Panc1 (cell line): ENCODE measurements at places on chromosomes 6 and 20.
A peak's percentile ranks its signal among the peaks of the same experiment; 100 is the strongest.

DNA sequence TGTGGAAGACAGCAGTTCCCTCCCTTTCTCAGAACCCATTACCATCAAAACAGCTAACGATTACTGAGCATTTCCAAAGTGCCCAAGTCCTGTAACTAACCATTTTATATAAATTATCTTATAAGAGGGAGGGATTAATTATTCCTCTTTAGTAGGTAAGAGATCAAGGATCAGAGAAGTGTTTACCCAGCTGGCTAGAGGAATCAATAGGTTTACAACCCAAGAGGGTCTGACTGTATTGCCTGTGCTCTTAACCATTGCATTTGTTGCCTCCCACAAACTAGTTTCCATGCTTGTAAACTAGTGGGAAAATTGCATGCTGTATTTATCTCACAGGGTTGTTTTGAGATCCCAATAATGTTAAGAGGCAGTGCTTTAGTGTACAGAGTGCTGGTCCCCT, 3.7 kb upstream of the DBNDD2 start:
- no peak overlapping the region for H3K4me3 ChIP-seq
- H3K4me1 ChIP-seq, result no peaks in the 10 kb centered on the region; the same call in 1 of the 2 replicates
- peaks cover 2% of the 10 kb centered on the region; the same call in 1 of the 2 replicates for H3K36me3 ChIP-seq
- no peak for DNase-seq
- no peaks in the 10 kb centered on the region for H3K27me3 ChIP-seq
- H3K27ac ChIP-seq, result no peak overlapping the region

GRCh38 chr6:15266423-15266996, 20.6 kb downstream of the JARID2 start:
- H3K27me3 ChIP-seq, result no peaks in the 10 kb centered on the region
- no peak for DNase-seq
- H3K36me3 ChIP-seq, result no peaks in the 10 kb centered on the region
- no peak overlapping the region for H3K27ac ChIP-seq
- H3K4me1 ChIP-seq, result no peaks in the 10 kb centered on the region
- H3K4me3 ChIP-seq, result no peak overlapping the region

- H3K4me1 ChIP-seq, result no peaks in the 10 kb centered on the region
- no peaks in the 10 kb centered on the region for H3K36me3 ChIP-seq
- H3K4me3 ChIP-seq, result no peak overlapping the region
- peak; percentile 18 for DNase-seq
- H3K27ac ChIP-seq, result no peak overlapping the region
- H3K27me3 ChIP-seq, result no peaks in the 10 kb centered on the region
Observed at GRCh38 chr20:7113577-7114466, 346.3 kb downstream of the BMP2 start.

DNA sequence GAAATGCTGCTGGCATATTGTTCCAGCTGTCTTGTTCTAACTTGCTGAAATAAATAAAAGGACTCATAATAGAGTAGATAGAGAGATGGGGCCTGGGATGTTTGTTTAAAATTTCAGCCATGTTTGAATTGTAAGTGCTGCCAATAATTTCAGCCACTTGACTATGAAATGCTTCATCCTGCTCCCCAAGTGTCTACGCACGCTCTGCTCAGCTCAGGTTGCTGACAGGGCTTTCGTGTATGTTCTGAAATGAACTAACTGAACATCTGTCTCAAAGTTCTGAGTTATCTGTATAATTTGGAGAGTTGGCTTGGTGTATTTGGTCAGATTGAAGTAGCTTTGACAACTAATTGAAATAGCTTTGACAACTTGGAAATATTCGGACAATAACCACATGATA, 387.8 kb downstream of the BMP2 start:
- H3K27me3 ChIP-seq, result no peaks in the 10 kb centered on the region
- no peaks in the 10 kb centered on the region for H3K36me3 ChIP-seq
- H3K4me3 ChIP-seq, result no peak overlapping the region
- no peaks in the 10 kb centered on the region for H3K4me1 ChIP-seq
- H3K27ac ChIP-seq, result no peak overlapping the region

DNA sequence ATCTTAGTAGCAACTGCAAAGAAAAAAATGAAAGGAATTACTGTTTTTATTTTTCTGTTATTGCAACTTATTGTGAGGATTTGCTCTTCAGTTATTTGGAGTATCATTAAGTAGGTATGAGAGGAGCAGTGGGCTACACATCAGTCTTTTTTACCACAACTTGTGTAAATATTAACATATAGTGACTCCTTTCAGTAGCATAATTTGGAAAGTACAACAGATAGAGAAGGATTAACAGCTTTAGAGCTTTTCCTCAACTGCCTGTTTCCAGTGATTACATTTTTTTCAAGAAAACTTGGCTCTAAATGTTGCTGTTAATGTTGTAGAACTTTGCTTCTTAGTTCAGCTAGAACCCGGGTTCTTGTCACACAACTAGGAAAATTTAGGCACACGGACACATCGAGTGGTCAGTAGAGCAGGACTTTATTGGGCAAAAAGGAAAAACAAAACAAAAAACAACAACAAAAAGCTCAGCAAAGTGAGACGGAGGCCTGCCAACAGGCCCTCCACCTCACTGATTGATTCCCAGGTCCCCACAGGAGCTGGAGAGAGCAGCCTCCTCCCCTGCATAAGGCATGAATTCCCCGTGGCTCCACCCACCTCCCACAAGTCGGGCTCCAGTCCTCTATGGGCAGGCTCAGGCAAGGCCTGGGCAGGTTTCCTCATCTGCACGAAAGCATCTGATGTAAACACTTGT, 75.1 kb downstream of the ADGRG6 start:
- no peak overlapping the region for H3K4me3 ChIP-seq
- H3K27ac ChIP-seq, result peak overlapping the region; percentile 100
- peaks cover 94% of the 10 kb centered on the region for H3K4me1 ChIP-seq

DNA sequence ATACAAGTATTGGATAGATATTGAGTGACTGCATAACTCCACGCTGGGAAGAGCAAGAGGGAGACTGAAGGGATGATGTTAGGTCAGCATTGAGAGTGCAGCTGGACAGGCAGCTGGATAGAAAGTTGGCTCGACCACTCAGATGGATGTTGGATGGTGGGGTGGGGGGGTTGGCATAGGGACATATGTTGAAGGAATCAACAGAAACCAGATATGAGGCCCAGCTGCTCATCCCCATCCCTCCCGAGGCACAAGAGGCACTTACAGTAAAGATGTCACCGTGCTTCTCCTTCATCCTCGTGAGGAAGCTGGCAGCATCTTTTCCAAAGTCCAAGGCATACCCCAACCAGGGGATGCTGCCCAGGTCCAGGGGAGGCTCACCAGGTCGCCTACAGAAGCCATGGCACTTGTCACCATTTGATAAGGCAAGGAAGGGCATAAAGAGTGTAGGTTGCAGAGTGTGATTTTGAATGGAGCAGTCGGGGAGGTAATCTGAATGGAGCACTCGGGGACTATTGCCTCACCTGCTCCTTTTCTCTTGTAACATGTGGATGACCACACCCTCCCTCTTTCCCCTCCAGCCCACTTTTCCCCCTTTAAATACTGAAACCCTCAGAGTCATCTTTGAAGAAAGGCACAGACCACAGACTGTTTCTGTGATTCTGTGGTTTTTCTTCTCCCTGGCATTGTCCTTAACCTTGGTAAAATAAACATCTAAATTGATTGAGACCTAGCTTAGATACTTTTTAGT, 18.0 kb downstream of the PTGIS start:
- H3K27me3 ChIP-seq, result no peaks in the 10 kb centered on the region
- H3K27ac ChIP-seq, result no peak overlapping the region
- no peak for DNase-seq
- H3K4me1 ChIP-seq, result no peaks in the 10 kb centered on the region

- H3K27ac ChIP-seq, result no peak overlapping the region
- DNase-seq, result no peak
- no peaks in the 10 kb centered on the region for H3K27me3 ChIP-seq
- no peaks in the 10 kb centered on the region for H3K4me1 ChIP-seq
Observed at GRCh38 chr20:6269168-6269873, 146.5 kb upstream of the FERMT1 start.
